ENCODE measurements at places on chromosomes 3 and 15.
A peak's percentile ranks its signal among the peaks of the same experiment; 100 is the strongest.

DNA sequence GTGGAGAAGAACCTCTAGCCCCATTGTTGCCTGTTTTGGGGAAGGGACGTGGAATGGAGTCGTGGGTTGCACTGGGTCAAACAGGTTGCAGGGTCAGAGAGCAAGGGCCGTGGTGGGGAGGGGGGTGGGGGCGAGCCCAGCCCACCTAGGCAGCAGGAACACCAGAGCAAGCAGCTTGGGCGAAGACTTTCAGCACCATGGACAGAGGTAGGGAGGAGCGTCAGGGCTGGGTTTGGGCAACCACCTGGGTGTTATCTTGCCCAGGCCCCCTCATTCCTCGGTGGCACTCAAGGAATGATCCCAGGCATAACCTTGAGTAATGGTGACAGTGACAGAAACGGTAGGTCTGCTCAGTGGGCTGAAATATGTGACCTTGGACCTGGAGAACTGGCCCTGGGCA, 45.9 kb upstream of the TMEM115 start:
- DNase-seq = no peak

DNA sequence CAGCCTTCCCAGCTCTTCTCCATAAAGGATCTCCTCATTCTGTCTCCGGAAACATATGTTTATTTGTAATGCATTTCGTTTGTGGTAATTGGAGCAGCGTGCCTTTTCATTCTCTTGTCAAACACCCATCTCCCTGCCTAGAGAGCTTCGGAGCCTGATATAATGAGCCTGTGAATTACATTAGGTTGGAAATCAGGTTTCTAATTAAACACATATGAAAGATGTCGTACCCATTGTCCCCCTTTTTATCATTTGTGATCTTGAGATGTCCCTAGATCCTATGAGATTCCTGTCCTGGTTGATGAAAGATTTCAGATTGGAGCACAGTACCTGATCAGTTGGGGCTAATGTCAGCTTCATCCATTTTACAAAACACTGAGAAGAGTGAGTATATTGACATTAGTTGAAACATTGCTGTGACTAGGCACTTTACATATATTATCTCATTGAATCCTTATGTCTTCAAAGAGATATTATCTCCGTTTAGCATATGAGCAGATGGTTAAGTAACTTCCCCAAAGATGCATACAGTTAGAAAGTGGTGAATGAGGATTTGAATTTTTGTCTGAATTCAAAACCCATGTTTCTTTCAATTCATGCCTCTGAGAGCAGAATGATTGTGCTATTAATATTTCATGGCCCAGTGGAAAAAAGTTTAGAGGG, 23.1 kb downstream of the SYN2 start:
- DNase-seq = no peak

DNA sequence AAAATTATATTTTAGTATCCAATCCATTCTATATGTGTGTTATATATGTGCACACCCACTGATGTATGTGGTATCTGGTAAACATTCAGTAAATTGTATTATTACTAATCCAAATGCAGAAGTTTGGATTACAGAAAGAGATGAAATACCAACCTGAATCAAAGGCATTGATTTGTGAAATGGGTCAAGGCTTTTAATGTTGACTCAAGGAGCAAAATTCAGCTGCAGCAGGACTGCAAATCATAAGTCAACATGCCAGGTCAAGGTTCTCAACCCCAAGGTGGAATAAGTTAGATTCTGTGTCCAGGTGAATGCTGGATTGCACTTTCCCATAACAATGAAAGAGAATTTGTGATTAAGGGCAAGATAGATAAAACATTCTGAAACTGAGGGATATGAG, 190.7 kb downstream of the GAP43 start:
- DNase-seq = no peak

DNA sequence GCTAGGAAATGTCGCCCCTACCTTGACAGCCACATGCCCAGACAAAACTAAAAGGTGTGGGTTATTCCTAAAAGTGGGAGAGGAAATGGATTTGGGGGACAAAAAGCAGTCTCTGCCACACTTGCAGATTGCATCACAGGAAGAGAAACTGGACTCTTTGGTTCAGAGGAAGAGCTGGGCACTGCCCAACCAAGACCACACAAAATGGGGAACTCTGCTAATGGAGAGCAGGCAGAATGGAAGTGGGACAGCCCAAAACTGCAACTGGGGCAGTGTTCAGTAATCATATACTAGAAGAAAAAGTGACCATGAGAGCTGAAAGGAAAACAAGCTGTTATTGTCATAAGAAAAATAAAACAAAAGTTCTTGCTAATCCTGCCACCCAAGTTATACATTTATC, 138.9 kb upstream of the FRMD4B start:
- DNase-seq = no peak

DNA sequence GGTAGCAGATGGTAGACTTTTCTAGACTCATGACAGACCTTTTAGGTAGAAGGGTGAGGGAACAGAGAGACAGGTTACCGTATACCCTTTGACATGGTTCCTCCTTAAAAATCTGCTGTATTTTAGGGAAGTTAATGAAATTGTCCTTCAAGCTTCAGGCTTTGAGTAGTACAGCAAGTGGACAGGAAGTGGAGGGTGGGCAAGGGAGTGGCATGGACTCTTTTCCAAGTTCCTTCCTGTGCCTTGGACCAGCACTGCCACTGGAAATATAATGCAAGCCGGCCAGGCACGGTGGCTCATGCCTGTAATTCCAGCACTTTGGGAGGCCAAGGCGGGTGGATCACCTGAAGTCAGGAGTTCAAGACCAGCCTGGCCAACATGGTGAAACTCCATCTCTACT, 156.1 kb upstream of the LRRFIP2 start:
- no peak for DNase-seq

- peak; percentile 77 for DNase-seq
Observed at GRCh38 chr15:63818191-63818590, 15.6 kb downstream of the HERC1 start.

All from NCI-H82 (cell line).